ENCODE measurements at places on chromosomes 7 and 10.

- no peak for DNase-seq
Observed at GRCh38 chr7:34067005-34067778, 161.9 kb downstream of the BMPER start.

GRCh38 chr10:75803816-75804552 is 372.6 kb downstream of the LRMDA start:
- DNase-seq, result no peak

- no peak for DNase-seq
Observed at GRCh38 chr10:126654579-126654978, 15.9 kb downstream of the C10orf90 start.

DNA sequence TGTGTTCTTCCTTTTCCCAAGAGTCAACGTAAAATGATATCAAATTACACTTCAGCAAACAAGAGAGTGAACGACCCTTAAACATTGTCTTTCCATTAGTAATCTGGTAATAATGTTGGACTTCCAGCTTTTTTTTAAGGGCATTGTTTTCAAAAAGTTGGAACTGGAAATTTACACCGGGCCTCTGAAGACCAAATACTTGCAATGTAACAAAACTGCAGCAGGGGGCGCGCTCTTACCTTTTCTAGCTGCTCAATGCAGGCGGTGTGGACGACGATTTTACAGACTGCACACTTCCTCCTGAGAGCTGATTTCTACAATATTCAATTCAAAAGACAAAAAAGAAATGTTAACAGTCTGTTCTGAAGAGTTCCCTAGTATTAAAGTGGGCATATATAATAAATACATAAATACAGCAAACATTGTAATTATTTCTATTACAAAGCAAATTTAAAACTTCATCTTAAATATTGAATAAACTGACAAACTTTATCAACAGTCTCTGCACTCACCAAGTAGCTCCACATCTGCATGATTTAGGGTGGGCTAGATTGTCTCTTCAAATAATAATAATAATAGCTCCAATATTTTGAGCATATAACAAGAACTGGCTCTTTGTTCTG is 190.4 kb downstream of the DGKI start:
- DNase-seq, result peak; percentile 15

- no peak for DNase-seq
Observed at GRCh38 chr7:21094589-21094988, 307.9 kb upstream of the SP8 start.

GRCh38 chr7:79786187-79786586 is 332.7 kb upstream of the MAGI2 start:
- DNase-seq, result no peak

DNA sequence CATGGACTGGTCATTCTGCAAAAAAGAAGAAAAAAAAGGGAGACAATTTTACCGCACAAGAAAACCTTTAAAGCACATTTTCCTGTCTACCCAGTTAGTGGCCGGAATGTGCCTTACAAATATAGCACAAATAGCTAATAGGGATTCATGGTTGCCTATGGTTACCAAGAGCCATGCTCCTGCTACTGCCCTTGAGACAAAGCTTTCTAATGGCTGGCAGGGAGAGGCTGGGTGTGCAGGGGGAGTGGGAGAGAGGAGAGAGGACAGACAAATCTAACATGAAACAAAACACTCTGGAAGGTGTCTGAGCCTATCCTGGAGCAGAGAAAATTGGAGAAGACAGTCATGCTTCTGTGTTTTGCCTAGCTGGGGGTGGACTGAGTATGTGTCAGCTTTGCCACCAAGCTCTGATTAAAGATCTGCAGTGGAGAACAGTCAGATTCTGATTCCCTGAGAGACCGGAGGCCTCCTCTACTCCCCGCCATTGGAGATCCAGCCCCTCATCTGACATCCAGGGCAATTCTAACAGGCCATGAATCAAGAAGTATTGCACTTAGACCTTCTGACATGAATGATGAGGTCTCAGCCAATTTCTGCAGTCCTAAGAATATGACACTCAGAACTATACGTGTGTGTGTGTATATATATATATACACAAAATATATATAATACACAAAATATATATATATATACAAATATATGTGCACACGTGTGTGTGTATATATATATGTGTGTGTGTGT is 80.2 kb downstream of the PRTFDC1 start:
- no peak for DNase-seq
